ENCODE measurements at places on chromosomes 1 and 21.
A peak's percentile ranks its signal among the peaks of the same experiment; 100 is the strongest.

DNA sequence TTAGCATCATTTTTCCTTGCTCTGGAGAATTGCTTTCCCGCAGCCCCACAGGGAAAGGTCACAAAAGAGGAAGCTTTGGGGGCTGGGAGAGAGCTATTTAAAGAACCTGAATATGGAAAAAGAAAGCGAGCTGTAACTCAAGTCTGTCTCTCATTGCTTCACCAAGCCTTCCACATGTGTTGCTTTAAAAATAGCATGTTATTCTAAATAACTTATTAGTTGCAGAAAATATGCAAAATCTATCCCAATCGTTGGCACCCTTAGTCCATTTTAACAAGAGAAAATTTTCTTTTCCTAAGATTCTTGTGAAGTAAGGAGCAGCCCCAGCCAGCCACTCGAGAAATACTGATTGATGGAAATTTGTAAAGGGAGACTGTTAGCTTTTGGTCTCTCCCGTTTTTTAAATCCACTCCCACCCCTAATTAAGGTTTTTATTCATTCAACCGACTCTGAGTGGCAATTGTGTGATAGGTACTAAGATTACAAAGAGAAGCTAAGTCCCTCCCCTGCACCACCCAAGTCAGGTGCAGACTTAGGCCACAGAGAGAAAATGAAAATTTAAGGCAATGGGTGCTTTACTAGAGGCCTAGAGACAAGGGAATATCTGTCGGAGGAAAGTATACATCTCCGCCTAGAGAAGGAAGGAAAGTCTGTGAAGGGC lies 802 bp downstream of the CYP4X1 start:
- DNase-seq: no peak

DNA sequence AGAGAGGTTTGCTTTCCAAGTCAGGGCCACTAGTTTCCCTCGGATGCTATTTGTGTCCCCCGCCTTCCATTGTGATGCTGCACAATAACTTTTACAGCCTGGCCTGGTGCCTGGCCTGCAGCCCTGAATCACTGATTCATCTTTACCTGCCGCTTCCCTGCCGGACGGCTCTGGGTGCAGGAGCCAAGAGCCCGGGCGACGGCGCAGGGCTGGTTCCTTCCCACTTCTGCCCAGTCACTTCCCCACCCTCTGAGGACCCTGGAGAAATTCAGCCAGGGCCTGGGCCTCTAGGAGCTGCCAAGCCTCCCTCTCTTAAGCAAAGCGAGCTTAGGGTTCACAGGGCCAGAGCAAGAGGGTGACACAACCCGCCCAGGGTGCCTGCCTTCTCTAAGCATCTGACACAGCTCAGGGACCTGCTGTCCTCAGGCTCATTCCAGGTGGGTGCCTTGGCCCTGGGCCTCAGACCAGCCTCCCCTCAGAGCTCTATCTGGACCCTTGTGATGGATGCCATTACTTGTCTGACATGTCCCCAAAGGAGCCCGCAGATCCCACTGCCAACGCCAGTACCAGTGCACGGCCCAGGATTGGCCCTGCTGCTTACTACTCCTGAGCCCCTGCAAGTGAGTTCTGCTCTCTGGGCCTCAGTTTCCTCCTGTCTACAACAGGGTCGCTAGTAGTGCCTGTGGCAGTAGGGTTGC lies 381.0 kb upstream of the VAMP3 start:
- DNase-seq: peak; percentile 42

DNA sequence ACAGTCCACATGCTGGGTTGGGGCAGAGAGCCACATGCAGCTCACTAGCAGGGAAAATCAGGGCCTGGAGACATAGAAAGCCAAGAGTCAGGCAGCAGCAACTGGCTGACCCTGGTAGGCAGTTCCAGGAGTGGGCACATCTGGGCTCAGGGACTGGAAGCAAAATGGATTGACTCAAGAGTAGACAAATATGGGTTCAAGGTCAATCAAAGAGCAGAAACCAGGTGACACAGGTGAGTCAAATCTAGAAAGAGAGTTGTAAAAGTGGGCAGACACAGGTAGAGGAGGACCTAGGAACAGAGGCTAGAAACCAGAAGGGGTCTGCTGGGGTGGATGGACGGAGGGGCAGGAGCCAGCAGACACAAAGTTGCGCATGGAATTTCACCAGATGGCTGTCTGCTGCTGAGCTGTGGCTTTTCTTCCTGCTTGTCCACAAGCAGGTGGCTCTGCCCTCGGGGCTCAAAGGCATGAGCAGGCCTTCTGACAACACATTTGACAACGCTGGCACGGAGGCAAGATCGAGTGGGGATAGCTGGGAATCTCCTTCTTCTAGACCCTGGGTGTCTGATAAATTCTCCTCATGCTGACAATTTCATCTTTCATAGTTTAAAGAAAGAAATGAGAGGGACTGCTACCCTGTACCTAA lies 40.8 kb upstream of the IGSF3 start:
- no peak for DNase-seq

DNA sequence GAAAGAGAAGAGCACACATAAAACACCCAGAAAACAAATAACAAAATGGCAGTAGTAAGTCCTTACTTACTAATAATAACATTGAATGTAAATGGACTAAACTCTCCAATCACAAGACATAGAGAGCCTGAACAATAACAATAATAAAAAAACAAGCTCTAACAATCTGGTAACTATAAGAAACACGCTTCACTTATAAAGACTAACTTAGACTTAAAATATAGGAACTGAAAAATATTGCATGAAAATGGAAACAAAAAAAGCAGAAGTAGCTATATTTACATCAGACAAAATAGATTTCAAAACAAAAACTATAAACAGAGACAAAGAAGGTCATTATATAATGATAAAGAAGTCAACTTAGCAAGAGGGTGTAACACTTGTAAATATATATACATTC lies 83.1 kb upstream of the LYPLAL1 start:
- no peak for DNase-seq

DNA sequence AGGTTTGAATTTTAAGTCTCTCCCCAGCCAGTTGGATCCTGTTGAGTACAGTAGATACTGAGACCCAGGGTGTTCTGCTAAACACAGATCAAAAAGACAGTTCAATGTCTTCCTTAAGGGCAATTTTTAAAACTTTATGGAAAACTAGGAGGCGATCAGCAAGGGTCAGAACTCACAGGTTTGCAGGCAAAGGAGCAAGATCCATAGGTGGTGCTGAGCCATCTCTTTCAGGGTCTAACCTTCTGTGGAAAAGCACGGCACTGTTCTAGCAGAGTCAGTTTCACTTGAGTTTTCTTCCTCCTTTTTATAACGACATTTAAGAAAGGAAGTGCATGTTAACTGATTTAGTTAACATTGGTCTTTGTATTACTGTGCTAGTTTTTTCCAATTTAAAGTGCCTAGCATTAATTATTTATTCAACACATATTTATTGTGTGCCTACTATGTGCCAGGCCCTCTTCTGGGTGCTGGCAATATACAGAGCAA lies at the start of gene CD84:
TSS of gene CD84 (minus strand) at position 281 of the 486 bp plus-strand sequence. CDS start at position 222, 59 bp downstream.
- no peak for DNase-seq

All from ecto neural progenitor cell (in vitro differentiated cells).